8988T (cell line): ENCODE measurements at places on chromosomes 3 and 15.

DNA sequence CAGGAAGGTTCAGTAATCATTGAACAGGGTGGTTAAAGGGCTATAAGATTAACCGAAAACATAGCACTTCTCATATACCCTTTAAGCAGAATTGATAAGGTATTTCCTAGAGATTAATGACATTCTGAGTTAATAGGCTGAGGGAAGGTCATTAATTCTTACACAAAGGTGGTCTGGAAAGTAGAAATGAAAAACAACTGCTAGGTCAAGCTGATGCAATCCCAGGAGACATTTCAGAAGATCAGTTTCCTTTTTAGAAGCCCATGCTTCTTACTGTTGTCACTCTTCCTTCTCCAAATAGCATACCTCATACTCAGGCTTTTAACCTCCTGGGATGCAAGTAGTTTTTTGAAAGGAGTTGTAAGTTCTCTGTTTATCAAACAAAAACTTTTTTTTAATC lies 8.8 kb downstream of the FILIP1L start:
- DNase-seq: no peak

GRCh38 chr3:51389423-51390183 lies 1.5 kb upstream of the RBM15B start:
- peak; percentile 87 for DNase-seq

DNA sequence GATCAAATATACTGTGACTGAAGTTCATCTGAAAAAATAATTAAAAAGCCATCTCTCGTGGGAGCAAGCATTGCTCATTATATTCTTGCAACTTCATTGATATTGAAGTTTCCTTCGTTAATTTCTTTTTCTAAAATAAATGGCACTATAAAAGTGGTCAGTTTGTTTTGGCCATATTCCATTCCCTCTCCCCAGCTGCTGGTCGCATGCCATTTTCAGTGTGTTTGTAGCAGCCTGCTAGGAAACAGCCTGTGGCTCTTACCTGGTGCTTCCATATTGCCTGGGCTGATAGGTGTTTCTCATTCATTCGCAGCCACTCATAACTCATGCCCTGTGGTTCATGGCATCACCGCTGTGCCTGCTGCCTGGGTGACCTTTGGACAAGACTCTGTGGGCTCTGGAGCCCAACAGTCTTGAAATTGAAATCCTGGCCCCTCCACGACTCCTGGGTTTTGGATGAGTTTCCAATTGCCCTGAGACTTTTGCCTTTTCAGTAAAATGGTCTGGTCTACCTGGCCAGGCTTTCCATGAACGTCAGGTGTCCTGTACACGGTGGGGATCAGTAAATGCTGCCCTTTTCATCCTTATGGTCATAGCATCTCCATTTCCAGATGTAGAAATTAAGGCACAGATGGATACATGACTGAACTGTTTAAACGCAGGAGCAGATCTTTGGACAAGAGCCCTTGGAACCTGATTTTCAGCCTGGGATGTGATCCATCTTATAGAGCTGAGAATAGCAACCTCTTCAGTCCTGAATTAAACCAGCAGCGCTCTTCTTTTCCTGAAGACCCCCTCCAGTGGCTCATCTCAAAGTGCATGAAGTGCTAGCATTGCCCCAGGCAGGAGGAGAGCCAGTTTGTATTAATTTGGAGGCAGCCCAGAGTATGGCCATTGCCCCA lies 69.4 kb downstream of the SLCO3A1 start:
- no peak for DNase-seq

GRCh38 chr15:83092309-83092976 lies 15.0 kb upstream of the TM6SF1 start:
- DNase-seq: no peak

GRCh38 chr15:77457191-77457904 lies 36.7 kb downstream of the HMG20A start:
- no peak for DNase-seq

- no peak for DNase-seq
Measured at GRCh38 chr3:171789759-171790505, 20.4 kb downstream of the PLD1 start.

GRCh38 chr3:183895296-183895695 lies 10.6 kb upstream of the PARL start:
- peak; percentile 64 for DNase-seq

DNA sequence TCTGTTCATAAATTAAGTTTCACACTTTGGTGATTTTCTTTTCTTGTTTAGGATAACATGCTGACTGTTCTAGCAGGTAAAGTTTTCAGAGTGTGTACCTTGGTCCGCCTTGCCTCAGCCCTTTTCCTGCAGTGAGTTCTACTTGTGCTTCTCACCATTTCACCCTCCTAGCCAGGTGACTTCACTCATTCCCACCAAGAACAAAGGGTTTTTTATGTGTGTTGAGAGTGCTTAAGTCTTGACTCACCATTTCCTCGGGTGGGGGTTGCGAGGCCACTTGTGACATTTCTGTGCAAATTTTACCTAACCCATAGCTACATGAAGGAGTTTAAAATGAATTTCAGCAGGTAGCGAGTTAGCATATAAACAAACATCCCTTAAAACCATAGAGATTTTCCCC lies 81.4 kb downstream of the C3orf38 start:
- DNase-seq: no peak

GRCh38 chr3:188431553-188431952 lies 277.6 kb downstream of the LPP start:
- no peak for DNase-seq

- DNase-seq: no peak
Measured at GRCh38 chr3:102163039-102163817, 271.6 kb upstream of the ZPLD1 start.

GRCh38 chr15:39925112-39925842 lies 5.2 kb upstream of the GPR176 start:
- no peak for DNase-seq

- DNase-seq: no peak
Measured at GRCh38 chr3:16386561-16386960, 121.5 kb downstream of the OXNAD1 start.

DNA sequence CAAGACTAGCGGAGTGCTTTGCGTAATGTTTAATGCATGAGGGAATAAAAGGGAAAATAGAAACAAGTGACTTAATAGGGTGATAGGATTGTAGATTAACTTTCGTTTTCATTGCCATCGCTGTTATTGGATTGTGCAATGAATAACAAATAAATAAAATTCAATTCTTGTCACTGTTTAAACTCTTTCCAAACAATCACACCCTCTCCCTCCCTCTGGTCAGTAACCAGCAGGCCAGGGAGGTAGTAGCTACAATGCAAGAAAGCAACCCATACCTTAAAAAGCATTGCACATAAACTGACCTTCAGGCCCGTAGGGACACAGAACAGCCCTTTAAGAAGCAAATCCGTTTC lies 705 bp upstream of the TFRC start:
- no peak for DNase-seq

DNA sequence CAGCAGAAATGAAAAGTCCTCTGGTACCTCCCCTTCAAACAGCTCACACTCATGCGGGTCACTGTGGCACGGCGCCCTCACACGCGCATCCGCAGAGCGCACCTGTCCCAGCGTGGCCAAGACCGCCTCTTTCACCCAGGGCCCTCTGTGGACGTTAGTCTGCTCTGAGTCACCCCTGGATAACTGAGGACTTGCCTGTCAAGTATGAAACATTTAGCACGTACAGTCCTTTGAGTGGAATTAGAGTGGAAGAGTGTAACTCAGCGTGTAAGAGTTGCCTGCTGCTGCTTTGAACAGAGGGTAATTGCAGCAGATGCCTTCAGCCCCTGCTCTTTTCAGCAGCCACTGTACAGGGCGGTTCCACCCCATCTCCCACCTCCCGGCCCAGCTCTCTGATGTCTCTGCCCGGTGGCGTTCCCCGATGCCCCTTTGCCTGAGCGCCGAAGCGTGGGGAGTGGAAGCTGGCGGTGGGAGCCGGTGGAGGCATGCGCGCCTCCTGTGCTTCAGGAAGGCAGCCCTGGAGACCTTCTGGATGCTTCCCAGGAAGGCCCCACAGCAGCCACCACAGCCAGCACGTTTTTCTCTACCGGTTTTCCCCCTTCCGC lies 23.0 kb downstream of the CPN2 start:
- DNase-seq: peak; percentile 49

- no peak for DNase-seq
Measured at GRCh38 chr3:152445212-152445611, 176.5 kb downstream of the MBNL1 start.

GRCh38 chr3:185880600-185880999 lies 55.8 kb upstream of the IGF2BP2 start:
- no peak for DNase-seq
